ENCODE measurements at places on chromosomes 5 and 9. TPM values are rescaled to one million over a fixed set of nuclear protein-coding genes. Genes with fewer than 3 reads are reported as not detected.

PCAT7 gene
- 0.19 TPM for total RNA-seq

OR1J2 gene
- total RNA-seq: not detected

- no peak for DNase-seq
- H3K36me3 ChIP-seq: no peaks in the 10 kb centered on the region
- H3K27me3 ChIP-seq: no peaks in the 10 kb centered on the region
Observed at GRCh38 chr9:97293818-97294217, 13.6 kb upstream of the CCDC180 start.

GRCh38 chr5:78777901-78778300, 129.3 kb upstream of the LHFPL2 start:
- H3K27me3 ChIP-seq: no peaks in the 10 kb centered on the region
- no peak overlapping the region for H3K4me3 ChIP-seq
- no peak overlapping the region for H3K27ac ChIP-seq
- peaks cover 15% of the 10 kb centered on the region for H3K4me1 ChIP-seq

GRCh38 chr5:160175438-160176218, 53.7 kb upstream of the FABP6 start:
- no peaks in the 10 kb centered on the region for H3K36me3 ChIP-seq
- H3K27me3 ChIP-seq: no peaks in the 10 kb centered on the region
- DNase-seq: no peak
- H3K4me1 ChIP-seq: no peaks in the 10 kb centered on the region
- no peak overlapping the region for H3K27ac ChIP-seq

- no peak for DNase-seq
- no peak overlapping the region for H3K4me3 ChIP-seq
- no peaks in the 10 kb centered on the region for H3K36me3 ChIP-seq
- H3K27ac ChIP-seq: no peak overlapping the region
- peaks cover 7% of the 10 kb centered on the region for H3K4me1 ChIP-seq
Observed at GRCh38 chr5:145158730-145159129, 676.4 kb downstream of the PRELID2 start.

GRCh38 chr5:34618371-34619065, 37.6 kb upstream of the RAI14 start:
- no peaks in the 10 kb centered on the region for H3K36me3 ChIP-seq
- peaks cover 6% of the 10 kb centered on the region for H3K4me1 ChIP-seq
- DNase-seq: no peak

DNA sequence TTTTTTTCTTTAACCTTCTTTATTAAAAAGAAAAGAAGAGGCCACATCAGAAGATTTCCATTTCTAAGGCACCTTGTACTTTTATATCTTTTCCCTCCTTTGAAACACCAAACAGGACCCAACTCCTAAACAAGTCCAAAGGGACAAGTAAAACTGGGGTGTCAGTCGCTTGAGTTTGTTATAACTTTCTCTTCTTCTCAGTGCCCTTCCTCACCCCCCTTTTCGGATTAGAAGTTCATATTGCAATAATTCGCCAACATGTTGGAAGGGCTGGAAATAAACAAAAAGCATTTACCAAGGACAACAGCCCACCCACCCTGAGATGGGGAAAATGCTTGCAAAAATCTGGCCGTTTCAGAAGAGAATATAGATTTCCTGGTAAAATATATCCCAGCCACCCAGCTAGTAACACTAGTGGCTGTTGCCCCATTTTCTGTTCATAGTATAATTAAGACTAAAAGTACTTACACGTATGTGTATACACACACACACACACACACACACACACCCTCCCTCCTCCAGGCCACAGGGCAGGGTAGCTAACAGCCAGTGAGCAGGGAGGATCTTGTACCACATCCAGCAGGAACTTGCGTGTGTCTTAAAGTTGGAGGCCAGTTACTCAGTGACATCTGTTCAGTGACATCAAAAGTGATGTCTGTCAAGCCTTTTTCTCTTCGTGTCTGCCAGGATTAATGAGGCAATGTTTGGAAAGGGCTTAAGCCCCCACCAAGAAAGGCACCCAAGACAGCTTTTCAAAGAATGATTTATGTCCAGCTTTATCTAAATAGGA, 149.1 kb upstream of the KLF4 start:
- peak; percentile 57 for DNase-seq
- no peaks in the 10 kb centered on the region for H3K27me3 ChIP-seq
- peak overlapping the region; percentile 98 for H3K27ac ChIP-seq
- no peaks in the 10 kb centered on the region for H3K36me3 ChIP-seq
- peaks cover 21% of the 10 kb centered on the region for H3K4me1 ChIP-seq

DNA sequence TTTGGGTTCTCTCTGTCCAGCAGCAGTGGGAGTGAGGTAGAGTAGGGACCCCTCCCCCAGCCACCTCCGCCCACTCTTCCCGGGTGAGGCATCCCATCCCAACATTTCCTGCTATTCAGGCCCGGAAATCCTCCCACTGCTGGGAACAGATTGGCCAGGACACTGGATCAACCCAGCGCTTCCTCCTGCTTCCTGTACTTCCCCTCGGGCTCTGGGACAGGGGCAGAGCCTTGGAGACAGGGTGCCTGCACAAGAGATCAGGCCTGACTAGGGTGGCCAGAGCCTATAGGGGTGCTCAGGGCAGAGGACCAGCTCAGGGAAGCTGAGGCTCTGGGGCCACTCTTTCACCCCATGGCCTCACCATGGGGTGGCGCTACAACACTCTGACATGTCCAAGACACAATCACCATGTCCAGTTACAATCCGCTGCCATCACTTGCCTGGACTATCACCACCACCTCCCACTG, 14.5 kb downstream of the SH2D3C start:
- H3K4me3 ChIP-seq: no peak overlapping the region
- no peak for DNase-seq
- no peaks in the 10 kb centered on the region for H3K27me3 ChIP-seq
- no peak overlapping the region for H3K27ac ChIP-seq
- no peaks in the 10 kb centered on the region for H3K4me1 ChIP-seq

DNA sequence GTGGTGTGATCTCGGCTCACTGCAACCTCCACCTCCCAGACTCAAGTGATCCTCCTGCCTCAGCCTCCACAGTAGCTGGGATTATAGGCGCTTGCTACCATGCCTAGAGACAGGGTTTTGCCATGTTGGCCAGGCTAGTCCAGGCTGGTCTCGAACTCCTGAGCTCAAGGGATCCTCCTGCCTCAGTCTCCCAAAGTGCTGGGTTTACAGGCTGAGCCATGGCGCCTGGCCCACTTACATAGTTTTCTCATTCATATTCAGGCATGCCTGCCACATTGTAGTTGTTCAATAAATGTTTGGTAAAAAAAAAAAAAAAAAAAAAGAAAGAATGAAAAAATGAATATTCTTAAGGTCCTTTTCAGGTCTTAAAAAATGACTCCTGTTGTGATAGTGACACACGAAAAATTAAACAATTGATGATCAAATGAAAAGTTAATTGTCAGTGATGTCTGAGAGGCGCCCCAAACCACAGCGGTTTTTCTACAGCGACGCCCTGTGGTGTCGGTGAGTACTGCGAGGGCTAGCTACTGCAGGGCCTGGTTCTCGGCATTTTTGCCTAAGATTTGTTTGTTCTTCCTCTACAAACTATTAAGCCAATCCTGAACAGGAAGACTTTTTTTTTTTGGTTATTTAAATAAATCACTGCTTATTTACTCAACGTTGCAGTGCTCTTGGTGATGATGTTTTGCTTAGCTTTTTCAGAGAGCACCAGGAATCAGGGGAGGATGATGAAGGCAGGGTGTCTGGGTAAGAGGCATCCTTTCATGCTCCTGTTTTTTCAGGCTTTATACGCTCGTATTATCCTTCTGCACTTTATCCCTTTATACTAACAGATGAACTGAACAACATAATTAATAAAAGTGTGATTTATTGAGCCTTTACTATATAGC, 67.0 kb upstream of the DPYSL3 start:
- no peaks in the 10 kb centered on the region for H3K27me3 ChIP-seq
- peak; percentile 72 for DNase-seq
- H3K27ac ChIP-seq: peak overlapping the region; percentile 47
- H3K4me3 ChIP-seq: no peak overlapping the region
- H3K4me1 ChIP-seq: peaks cover 19% of the 10 kb centered on the region

DNA sequence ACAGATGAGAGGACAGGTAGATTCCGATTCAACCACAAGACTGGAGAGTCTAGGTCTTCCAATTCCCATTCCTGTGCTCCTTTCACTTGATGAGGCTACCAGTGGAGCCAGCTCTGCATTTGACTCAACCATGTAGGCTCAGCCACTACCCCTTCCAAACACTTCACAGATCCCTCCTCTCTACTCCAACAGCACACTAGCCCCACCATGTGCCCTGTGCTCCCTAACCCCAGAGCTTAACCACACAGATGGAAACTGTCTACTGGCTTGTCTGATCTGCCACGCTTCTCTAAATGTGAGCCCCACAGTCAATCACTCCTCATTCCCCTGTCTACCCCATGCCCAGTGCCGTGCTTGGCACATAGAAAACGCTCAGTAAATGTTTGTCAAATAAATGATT, 508.2 kb downstream of the CDK5RAP2 start:
- no peaks in the 10 kb centered on the region for H3K36me3 ChIP-seq
- H3K4me3 ChIP-seq: no peak overlapping the region
- H3K4me1 ChIP-seq: no peaks in the 10 kb centered on the region
- H3K27ac ChIP-seq: no peak overlapping the region
- no peaks in the 10 kb centered on the region for H3K27me3 ChIP-seq

DNA sequence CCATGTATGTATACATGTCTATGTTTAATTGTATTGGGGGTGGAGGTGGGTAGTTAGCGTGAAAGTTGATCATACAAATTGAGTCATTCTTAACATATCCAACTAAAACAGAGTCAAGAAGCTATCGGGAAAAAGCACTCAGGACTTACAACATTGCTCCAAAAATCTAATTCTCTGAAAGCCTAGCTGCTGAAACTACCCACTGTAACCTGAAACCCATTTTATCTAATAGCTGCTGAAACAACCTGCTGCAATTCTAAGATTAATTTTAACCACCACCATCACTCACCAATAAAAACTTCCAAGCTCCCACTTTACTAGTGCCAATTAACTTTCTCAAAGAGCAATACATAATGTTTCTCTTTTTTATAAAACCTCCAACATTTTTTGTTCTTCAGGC, 32.2 kb downstream of the KCNV2 start:
- DNase-seq: no peak
- H3K36me3 ChIP-seq: no peaks in the 10 kb centered on the region
- no peaks in the 10 kb centered on the region for H3K4me1 ChIP-seq
- no peak overlapping the region for H3K27ac ChIP-seq
- no peak overlapping the region for H3K4me3 ChIP-seq

GRCh38 chr9:120376101-120376500, 203.9 kb downstream of the CDK5RAP2 start:
- no peak overlapping the region for H3K27ac ChIP-seq
- no peaks in the 10 kb centered on the region for H3K4me1 ChIP-seq
- DNase-seq: no peak
- no peaks in the 10 kb centered on the region for H3K27me3 ChIP-seq
- no peak overlapping the region for H3K4me3 ChIP-seq

DNA sequence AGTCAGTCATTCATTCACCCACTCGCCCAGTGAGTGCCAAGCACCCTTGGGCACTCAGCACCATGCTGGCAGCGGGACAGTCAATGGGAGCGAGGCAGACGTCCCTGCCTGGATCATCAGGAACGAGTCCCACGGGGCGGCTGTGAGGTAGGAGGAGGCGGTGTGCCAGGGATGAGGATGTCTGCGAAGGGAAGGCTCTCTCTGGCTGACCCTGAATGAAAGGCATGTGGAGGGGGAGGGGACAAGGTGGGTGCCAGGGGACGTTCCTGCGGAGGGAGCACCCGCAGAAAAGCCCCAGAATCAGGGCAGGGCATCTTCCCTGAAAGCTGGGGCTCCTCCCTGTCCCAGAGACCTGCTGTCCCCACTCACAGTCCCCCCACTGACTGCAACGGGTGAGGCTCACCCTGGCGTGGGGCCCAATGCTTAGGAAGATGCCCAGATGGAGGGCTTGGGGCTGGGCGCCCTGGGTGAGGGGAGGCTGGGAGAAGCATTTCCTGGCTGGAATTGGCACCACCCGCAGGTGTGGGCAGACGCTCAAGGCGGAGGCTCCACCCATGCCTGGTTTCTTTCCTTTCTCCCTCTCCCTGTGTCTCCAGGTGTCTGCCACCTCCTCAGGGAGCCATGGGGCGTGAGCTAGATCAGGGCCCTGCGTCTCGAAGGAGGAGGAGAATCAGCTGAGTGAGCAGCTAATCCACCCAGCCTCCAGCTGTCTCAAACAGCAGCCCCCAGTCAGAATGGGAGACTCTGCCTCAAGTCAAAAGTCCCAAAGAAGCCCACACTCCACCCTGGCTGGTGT, 179.0 kb upstream of the PPP1R26 start:
- no peaks in the 10 kb centered on the region for H3K27me3 ChIP-seq
- H3K4me1 ChIP-seq: no peaks in the 10 kb centered on the region
- no peaks in the 10 kb centered on the region for H3K36me3 ChIP-seq

- no peak for DNase-seq
- peaks cover 3% of the 10 kb centered on the region for H3K36me3 ChIP-seq
- H3K4me1 ChIP-seq: peaks cover 26% of the 10 kb centered on the region
- no peaks in the 10 kb centered on the region for H3K27me3 ChIP-seq
- no peak overlapping the region for H3K27ac ChIP-seq
Observed at GRCh38 chr9:36136894-36137391, 410 bp downstream of the GLIPR2 start.

GRCh38 chr9:137459152-137459600, at the start of gene NSMF:
Gene NSMF, minus strand, starts transcription at chr9:137459334. Its CDS starts 232 bp downstream, at chr9:137459102.
- peaks cover 37% of the 10 kb centered on the region for H3K36me3 ChIP-seq
- H3K27ac ChIP-seq: peak within 1 kb of the TSS; percentile 50
- no peaks in the 10 kb centered on the region for H3K27me3 ChIP-seq
- H3K4me1 ChIP-seq: peaks cover 45% of the 10 kb centered on the region
- H3K4me3 ChIP-seq: peak within 1 kb of the TSS; percentile 84

- peak; percentile 40 for DNase-seq
- no peaks in the 10 kb centered on the region for H3K36me3 ChIP-seq
- H3K27ac ChIP-seq: no peak overlapping the region
Observed at GRCh38 chr5:36396640-36397039, 94.9 kb upstream of the RANBP3L start.

GRCh38 chr5:156456857-156457256, 129.9 kb downstream of the SGCD start:
- H3K4me1 ChIP-seq: no peaks in the 10 kb centered on the region
- H3K27me3 ChIP-seq: no peaks in the 10 kb centered on the region
- no peak for DNase-seq
- H3K27ac ChIP-seq: no peak overlapping the region
- H3K36me3 ChIP-seq: no peaks in the 10 kb centered on the region

DNA sequence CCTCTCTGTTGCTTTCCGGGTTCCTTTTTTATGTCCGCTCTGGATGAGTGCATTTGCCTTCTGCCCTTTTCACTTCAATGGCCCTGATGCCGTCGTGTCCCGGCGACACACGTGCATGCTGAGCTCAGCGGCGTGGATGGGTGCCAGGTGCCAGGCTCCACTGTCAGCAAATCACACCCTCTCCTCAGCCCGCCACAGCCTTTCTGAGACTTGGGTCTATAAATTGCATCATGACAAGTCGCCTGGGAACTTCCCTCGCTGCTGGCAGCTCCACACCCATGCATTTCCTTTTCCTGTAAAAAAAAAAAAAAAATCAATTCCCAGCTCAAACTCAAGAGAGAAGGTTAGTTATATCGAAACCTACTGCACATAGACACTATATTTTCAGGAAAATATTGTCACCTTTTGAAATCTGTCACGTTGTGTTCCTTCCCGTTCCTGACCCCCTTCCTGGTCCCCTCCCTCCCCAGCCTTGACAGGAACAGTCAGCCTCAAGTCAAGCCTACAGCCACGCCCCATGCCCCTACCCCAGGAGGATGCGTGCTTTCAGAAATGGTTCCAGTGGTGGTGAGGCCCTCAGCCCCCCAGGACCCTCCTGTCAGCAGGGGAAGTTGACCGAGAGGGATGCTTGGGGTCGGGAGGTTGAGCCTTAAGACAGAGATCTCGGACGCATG, 110.3 kb upstream of the PTCH1 start:
- peaks cover 50% of the 10 kb centered on the region for H3K4me1 ChIP-seq
- no peak overlapping the region for H3K4me3 ChIP-seq
- H3K36me3 ChIP-seq: no peaks in the 10 kb centered on the region
- peak overlapping the region; percentile 91 for H3K27ac ChIP-seq
- DNase-seq: peak; percentile 38

Measured in SJSA1 (cell line).